Esophagus squamous epithelium (tissue), 5 donors: ENCODE measurements at places on chromosomes 13 and 19. TPM values are rescaled to one million over a fixed set of nuclear protein-coding genes. Genes with fewer than 3 reads are reported as not detected.

DNA sequence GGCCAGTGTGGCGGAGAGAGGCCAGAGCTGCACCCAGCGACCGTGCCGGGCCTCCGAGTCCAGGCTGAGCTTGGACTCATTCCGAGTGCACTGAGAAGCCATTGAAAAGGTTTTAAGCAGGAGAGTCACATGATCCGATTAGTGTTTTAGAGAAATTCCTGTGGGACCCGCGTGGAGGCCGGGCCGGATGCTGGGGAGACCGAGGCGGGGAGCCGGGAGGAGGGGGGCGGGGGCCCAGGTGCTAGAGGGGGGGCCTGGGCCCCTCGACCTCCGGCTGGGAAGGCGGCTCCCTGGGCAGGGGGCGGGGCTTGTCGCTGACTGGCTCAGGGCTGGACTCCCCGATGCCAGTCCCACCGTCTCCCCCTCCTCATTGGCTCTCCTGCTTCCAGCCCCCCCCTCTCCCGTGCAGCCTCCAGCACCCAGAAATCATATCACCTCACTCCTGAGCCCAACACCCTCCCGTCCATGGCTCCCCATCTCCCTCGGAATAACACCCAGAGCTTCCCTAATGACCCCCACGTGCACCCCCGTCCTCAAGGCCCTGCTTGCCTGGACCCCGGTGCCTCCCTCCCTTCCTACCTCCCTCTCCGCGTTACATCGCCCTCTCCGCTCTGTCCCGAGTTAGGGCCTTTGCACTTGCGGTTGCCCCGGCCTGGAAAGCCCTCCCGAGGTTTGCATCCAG is 5.2 kb upstream of the ZNF579 start:
- DNase-seq = no peak

DNA sequence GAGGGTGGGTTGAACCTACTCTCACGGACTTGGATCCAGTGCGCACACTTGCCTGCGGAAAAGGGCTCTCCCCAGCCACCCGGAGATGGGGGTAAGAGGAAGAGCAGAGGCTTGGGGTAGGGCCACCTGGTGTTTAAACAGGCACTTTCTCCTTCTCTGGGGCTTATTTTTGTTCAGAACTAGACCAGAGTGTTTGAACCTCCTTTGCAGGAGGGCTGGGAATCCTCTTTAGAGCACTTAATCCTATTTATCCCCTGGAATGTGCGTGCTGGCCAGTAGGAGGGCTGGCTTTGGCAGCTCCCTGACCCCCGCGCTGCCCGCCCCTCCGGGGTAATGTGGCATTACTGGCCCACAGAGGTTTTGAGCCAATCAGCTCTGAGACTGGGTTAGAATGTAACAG is 2.0 kb downstream of the RGS9BP start:
- DNase-seq = no peak

GRCh38 chr13:33218426-33218825 is 67.1 kb downstream of the STARD13 start:
- DNase-seq = no peak

DNA sequence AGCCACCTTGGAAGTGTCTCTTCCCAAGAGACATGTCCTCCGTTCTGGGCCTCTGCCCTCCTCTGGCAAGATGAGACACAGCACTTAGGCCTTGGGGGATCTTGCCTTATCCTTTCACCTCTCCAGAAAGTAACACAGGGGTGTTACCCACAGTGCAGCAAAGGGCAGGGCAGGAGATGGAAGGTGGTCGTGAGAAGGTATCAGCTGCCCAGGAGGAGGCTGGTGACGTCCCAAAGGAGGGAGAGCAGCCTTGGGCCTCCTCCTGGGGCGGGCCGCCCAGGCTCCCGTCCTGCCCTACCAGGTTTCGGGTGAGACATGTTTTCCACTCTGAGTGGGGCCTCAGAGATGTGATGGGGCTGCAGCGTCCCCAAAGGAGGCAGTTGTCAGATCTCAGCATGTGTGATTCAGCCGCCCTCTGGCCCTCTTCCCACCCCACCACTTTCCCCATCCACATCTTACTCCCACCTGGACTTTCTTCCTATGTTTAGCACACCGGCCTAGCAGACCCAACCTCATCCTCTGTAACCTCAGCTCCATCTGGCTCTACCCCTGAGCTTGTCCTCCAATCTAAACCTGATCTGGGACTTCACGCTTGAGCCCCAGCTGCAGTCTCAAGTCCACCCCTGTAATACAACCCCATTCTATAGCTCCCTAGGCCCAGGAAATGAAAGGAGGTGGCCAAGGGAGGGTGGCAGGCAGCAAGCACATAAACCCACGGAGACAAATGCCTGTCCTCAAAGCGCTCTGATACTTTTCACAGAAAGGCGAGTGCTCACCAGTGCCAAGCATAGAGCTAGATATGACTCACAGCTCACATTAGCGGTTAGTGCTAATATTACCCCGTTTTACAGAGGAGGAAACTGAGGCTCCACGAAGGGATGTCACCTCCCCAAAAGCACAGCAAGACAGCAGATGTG is 9.3 kb downstream of the POU2F2 start:
- no peak for DNase-seq

- DNase-seq = no peak
These were observed 69.2 kb downstream of the NALCN start for GRCh38 chr13:101346942-101347728.

- no peak for DNase-seq
These were observed 13.3 kb upstream of the MISP start for GRCh38 chr19:737591-738093.

- no peak for DNase-seq
These were observed 86.6 kb downstream of the SLC7A1 start for GRCh38 chr13:29508876-29509252.

ZNF66 gene
- 3.8 TPM for total RNA-seq

AXL gene
- 5.3 TPM for total RNA-seq

MYO9B gene
- 60.5 TPM for total RNA-seq

SCGB2B2 gene
- total RNA-seq = not detected

DNA sequence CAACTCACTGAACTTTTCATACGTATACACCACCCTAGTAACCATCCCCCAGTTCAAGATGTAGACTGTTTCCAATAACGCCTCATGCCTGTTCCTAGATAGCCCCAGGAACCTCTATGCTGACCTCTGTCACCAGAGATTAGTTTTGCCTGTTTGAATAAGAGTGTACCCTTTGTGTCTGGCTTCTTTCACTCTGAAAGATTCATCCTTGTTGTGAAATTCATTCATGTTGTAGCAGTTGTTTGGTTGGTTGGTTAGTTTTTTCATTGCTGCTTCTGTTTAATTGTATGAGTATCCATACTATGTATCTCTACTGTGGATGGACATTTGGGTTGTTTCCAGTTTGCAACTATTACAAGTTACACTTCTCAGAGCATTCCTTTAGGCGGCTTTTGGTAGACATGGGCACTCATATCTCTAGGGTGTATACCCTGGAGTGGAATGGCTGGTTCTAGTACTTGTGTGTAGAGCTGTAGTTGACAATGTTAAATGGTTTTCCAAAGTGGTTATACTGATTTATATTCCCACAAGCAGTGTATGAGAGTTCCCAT is 1.6 kb downstream of the RNASEH2B start:
- DNase-seq = no peak

DNA sequence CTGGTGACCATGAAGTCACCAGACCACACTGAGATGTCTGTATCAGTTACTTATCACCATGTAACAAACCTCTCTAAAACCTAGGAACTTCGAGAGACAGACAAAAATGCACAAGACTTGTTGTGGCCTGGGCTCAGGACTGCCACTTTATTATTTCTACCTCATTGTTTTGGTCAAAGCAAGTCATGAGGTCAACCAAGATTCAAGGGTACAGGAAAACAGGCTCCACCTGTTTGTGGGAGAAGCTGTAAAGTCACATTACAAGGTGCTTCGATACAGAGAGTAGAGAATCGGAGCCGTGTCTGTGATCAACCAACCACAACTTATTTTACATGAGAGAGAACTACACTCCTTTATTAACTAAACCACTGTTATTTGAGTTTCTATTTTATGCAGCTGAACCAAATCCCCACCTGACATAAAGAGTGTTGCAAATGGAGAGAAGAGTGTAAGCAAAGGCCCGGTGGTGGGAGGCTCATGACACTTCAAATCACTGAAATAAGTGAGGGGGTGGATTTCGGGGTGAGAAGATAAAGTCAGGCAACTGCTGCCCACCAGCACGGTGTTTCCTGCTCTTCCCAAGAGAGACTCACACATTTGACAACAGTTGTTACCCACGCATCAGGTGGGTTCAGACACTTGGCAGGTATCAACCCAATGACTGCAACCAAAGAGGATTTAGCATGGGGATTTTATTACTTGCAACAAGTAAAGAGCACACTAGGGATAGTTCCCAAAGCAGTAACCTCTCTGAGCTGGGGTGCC is 39.0 kb upstream of the IGSF23 start:
- no peak for DNase-seq

- no peak for DNase-seq
These were observed 8.1 kb upstream of the PGLYRP1 start for GRCh38 chr19:46030812-46031550.

- DNase-seq = no peak
These were observed 135.5 kb downstream of the KLF5 start for GRCh38 chr13:73194310-73194709.

CACNG7 gene
- not detected for total RNA-seq

DNA sequence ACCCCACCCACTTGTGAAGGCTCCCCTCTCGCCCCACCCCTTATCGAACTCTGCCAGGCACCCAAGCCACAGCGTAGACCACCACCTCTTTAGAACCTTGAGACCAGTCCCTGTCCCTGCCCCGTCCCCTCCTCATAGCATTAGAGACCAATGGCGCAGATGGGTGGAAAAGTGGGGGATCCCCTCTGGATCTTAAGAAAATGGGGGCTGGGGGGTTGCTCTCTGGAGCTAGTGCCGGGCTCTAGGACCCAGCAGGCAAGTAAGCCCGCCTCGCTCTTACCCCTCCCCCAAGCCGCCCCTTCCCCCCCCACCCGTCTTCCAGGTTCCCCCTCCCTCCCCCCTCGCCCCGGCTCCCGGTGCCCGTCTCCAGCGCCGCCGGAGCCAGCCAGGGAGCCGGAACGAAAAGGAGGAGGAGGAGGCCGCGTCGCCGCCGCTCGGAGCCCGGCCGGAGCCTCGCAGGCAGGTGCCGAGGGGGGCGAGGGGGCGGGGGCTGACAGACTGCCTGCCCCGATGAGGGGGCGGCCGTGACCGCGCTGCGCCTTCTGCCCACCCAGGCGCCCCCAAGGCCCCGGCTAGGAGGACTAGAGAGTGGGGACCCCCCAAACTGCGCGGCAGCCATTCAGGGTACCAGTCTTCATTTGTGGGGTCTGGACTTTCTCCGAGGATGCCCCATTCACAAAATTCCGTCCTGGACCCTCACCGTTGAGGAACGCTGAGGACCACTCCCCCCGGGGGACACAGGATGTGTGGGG is at the start of gene SPRED3:
Gene SPRED3 (plus strand): TSS at position 349 of the 752 bp plus-strand sequence. CDS start 1,606 bp downstream, outside the sequence.
- DNase-seq = no peak

SULT2B1 gene
- total RNA-seq = 253 TPM

GRCh38 chr19:47726467-47726866 is 13.2 kb downstream of the EHD2 start:
- DNase-seq = no peak

- DNase-seq = no peak
These were observed 42.9 kb downstream of the LRCH1 start for GRCh38 chr13:46595885-46596275.

CCDC169 gene
- total RNA-seq = 0.35 TPM

DNA sequence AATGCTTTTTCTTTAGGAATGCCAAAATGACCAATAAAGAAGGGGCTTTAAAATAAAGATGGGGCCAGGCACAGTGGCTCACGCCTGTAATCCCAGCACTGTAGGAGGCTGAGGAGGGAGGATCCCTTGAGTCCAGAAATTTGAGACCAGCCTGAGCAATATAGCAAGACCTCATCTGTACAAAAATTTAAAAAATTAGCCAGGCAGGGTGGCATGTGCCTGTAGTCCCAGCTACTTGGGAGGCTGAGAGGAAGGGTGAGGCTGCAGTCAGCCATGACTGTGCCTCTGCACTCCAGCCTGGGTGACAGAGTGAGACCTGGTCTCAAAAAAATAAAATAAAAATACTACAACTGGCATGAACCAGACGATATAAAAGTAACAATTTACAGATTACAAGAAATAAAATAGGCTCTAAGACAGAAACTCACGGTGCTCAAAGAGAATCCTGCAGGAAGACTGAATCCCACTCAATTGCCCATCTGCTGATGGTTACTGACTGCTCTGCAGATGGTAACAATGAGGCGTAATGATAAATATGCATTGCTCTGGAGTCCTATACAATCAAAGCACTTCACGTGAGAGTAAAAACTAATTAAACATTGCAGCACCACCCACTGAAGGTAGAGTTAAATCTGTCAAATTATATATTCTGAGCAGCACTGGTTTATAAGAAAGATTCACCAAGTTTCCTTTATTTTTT is 93.2 kb downstream of the LHFPL6 start:
- no peak for DNase-seq

DNA sequence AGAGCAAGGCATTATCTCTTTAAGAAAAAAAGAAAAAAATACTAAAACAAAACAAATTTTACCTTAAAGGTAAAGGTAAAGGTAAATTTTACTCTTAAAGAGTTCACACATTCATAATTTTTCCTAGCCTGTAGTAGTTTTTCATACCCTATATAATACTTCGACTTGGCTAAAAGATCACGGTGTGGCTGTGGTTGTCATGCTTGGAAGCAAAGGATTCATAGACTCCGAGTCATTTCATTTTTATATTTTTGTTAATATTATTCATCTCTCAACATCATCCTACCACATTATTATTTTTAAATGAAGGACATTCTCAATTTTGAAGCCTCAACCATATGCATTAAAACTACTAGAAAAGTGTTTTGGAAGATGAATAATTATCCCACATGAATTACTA is 52.7 kb downstream of the PIBF1 start:
- DNase-seq = no peak

ZNF345 gene
- 0.87 TPM for total RNA-seq

PABPC3 gene
- 0.22 TPM for total RNA-seq

- no peak for DNase-seq
These were observed 6.2 kb downstream of the GFY start for GRCh38 chr19:49431330-49431749.

MAP4K1 gene
- 4.2 TPM for total RNA-seq

DNA sequence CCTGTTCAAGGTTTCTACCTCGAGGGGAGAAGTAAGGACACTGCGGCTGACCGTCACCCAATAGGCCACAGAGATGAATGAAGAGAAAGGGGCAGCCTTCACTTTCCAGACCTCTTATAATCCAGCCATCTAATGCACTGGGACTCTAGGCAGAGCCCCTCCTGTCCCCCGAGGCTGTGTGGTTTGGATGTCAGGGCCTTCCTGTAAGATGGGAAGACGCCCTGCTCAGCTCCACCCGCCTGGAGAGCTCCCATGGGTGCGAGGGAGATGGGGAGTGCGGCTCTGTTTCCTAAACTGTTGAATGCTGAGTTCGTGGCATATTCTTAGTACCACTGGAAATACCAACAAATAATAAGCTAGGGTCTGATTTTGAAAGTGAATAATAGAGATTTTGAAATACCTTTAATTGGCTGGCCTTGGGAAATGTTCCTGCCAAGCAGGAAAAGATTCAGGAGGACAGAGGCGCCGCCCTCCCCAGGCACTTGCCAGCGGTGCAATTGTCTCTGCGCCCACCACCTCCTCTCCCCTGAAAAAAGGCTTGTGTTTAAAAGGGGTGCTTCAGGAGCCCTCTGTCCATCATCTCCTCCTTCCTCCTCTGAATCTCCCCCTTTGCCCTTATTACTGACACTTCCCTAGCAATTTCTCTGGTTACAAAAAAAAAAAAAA is 85.4 kb upstream of the GPR183 start:
- DNase-seq = no peak

ZNF835 gene
- 3.9 TPM for total RNA-seq

MYPOP gene
- total RNA-seq = 3.8 TPM

GRCh38 chr13:111143865-111144540 is 28.9 kb downstream of the ARHGEF7 start:
- no peak for DNase-seq

ZIC5 gene
- not detected for total RNA-seq
